ENCODE measurements at places on chromosomes 5 and 9. TPM values are rescaled to one million over a fixed set of nuclear protein-coding genes. Genes with fewer than 3 reads are reported as not detected.

The UBAC1 gene
- total RNA-seq = 47.2 TPM

The HSD17B3 gene
- total RNA-seq = not detected

The GLRA1 gene
- not detected for total RNA-seq

The DRD1 gene
- total RNA-seq = not detected

The COL23A1 gene
- not detected for total RNA-seq

The SLC22A4 gene
- 1.7 TPM for total RNA-seq

The LEAP2 gene
- total RNA-seq = 4.4 TPM

The ADCY2 gene
- total RNA-seq = not detected

The C9orf153 gene
- 0.41 TPM for total RNA-seq

The AK8 gene
- not detected for total RNA-seq

The GARIN3 gene
- 0.30 TPM for total RNA-seq

The PCDHGB7 gene
- total RNA-seq = 0.23 TPM

The LRRC70 gene
- 1.1 TPM for total RNA-seq

The SH2D3C gene
- 25.1 TPM for total RNA-seq

The CACNA1B gene
- not detected for total RNA-seq
